Cardiac atrium fibroblast (primary cell): ENCODE measurements at places on chromosomes 16 and 17. TPM values are rescaled to one million over a fixed set of nuclear protein-coding genes. Genes with fewer than 3 reads are reported as not detected.

Gene ZPBP2
- total RNA-seq = not detected in 2 replicates

Gene SECTM1
- 18.4 and 25.6 TPM in 2 replicates for total RNA-seq

Gene SUZ12
- 10.3 and 12.6 TPM in 2 replicates for total RNA-seq

Gene KRT13
- not detected in 2 replicates for total RNA-seq

Gene MYCBPAP
- total RNA-seq = not detected in 2 replicates

Gene RND2
- 0.49 TPM in 1 of 2 replicates, not detected in the other for total RNA-seq

Gene RNPS1
- total RNA-seq = 125 and 144 TPM in 2 replicates

Gene GGA3
- total RNA-seq = 8.8 and 24.8 TPM in 2 replicates

Gene STH
- not detected in 2 replicates for total RNA-seq
